CD4-positive, alpha-beta T cell treated with Interleukin-2 at 100 ng/mL for 4 hours (primary cell): ENCODE measurements at places on chromosomes 1 and 21.
A peak's percentile ranks its signal among the peaks of the same experiment; 100 is the strongest.

DNA sequence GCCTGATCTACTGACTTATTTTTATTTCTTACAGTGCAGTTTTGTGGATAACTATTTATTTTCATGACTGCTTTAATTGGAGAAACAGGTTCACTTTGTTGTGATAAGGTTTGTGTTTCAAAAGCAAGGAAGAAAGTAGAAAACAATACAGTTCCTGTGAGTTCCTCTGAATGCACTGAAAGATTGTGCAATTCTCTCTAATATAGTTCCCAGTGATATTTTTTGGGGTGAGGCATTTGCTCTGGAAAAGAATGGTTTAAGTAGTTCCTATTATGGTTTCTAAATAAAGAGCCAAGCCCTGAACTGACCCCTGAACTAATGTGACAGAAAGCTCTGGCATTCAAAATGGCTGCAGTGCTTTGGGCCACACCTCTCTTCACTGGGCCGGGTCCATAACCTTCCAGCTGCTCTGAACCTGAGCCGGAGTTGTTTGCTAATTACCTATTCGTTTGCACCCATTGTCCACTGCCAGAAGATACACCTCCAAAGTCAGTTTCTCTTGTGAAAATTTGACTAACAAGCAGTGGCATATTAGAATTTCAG is 56.6 kb upstream of the VTCN1 start:
- DNase-seq, result no peak

DNA sequence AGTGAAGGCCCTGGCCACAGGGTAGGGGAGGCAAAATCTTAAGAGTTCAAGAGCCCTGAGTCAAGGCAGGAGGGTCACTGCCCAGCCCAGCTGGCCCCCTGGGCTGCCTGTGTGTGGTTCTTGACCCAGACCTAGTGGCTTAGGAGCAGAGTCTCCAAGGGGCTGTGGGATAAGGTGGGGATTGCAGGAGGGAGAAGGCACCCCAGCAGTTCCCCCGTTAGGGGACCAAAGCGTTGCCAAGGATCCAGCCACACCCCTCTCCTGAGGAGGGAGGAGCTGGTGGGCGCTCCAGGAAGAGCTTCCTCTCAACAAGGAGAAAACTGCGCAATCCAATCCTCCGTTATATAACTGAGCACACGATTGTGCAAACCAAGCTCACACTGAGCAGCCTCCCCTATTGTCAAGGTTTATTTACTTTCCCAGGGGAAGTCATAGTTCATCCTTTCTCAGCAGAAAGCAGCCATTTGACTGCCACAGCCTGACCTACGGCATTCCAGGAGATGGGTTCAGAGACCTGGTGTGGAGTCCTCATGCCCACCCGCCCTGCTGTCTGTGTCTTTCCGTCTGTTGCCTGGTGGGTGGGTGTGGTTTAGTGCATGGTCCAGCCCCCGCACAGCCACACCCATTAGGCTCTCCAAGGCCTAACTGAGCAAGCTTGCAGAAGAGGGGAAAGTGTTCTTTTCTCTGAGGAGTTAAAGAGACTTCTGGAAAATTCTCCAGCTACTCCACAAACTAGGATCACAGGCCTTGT is 3.5 kb downstream of the EPHX1 start:
- no peak for DNase-seq

GRCh38 chr21:37045556-37045955 is 27.3 kb downstream of the PIGP start:
- DNase-seq, result no peak

DNA sequence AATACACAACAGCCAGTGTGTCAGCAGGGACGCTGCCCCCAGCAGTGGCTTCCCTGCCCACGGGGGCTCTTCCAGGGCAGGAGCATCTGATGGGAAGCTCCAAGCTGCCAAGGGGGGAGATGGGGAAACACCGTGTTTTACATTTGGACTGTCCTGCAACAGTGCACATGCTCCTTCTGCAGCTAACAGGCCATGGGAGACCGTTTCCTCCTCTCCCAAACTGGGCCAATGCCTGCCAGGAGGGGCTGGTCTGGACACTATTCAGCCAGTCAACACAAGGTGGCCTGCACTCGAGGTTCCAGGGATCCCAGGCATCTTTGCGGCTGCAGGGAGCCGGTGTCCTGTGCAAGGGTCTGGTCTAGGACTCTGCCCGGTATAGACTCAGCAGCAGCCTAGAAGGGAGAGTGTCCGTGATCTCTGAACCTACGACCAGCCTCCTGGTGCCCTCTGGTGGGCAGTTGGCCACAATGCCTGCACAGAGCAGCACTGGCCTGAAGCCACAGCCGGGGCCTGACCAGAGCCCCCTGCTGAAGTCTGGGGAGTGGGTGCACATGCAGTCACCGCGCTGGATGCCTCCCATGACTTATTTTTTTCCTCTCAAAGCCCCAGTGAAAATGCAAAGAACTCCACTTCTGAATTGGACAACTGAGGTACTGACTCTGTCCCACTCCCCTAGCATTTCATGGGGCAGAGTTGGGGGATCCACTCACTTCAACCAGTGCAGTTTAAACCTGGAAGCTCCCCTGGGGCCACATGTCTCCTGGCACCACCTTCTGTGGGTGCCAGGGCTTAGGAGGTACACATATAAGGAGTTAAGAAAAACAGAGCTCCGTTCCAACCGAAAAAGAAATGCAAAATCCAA is 33.3 kb downstream of the RCC2 start:
- peak; percentile 26 for DNase-seq

DNA sequence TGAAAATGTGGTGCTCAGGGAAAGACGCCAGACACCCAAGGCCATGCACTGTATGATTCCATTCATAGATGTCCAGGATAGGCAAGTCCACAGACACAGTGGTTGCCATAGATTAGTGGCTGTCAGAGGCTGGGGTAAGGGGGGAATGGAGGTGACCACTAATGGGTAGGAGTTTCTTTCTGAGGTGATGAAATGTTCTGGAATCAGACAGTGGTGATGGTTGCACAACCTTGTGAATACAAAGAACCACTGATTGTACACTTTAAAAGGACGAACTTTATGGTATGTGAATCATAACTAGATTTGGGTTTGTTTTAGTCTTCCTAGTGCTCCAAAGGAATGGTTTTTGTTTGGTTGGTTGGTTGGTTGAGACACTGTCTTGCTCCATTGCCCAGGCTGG is 51.7 kb downstream of the PRAMEF20 start:
- DNase-seq, result no peak
